ENCODE measurements at places on chromosomes 1 and 21.

DNA sequence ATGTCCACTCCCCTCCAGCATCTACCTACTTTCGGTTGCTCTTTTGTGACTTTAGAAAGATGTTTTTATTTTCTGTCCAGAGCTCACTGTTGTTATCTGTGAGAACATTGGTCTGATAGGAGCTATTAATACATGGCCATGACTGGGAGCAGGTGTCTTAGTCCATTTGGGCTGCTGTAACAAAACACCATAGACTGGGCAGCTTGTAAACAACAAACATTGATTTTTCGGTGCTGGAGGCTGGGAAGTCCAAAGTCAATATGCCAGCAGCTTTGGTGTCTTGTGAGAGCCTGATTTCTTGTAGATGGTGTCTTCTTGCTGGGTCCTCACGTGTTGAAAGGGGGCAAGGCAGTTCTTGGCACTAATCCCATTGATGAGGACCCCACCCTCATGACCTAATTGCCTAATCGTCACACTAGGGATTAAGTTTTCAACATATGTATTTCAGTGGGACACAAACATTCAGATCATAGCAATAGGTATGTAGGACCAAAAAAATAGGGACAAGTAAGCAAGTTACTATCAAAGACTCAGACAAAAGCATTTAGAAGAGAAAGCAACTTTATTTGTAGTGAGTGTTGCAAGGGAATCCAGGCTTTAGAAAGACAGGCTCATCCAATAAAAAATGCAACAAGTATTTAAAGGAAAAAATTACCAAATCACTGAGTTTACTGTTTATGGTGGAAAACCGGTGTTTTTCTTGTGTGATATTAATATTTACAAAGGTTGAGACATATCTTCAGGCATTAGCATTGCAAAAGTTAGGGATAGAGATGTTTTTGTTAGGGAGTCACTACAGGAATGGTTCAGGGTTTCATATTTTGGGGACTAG is 55.2 kb upstream of the WDR26 start:
- no peak for DNase-seq

DNA sequence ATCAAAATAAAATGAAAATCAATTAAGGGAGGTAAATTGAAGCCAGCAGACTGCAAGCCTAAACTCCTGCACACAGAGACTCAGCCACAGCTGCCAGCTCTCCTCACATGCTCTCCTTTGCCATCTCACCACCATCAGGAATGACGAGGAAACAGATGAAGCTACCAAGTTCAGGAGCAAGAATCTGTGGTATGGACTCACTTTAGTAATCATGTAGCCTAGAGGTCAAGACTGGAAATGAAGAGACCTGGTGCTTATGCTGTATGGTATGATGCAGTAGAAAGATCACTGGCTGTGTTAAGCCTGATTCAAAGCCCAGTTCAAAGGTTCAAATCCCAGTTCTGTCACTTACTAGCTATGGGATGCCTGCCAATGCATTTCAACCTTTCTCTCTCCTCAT is 78.9 kb upstream of the CAMK1G start:
- no peak for DNase-seq

GRCh38 chr1:212955961-212956620 is 5.8 kb downstream of the VASH2 start:
- DNase-seq: no peak

DNA sequence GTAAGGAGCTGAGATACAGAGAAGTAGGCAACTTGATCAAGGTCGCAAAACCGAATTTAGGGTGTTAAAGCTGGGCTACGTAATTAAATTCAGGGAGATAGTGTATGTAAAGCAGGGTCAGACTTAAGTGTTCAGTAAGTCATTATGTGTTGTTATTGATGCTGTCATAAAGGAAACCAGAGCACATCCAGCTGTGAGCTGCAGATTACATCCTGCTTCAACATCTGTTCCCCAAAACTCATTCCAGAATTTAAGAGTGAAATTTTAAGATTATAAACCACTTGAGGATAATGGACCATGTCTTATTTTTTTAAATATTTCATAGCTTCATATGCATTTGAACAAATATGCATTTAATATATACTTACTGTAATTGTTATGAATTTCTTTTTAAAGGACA is 49.7 kb downstream of the IVNS1ABP start:
- no peak for DNase-seq

DNA sequence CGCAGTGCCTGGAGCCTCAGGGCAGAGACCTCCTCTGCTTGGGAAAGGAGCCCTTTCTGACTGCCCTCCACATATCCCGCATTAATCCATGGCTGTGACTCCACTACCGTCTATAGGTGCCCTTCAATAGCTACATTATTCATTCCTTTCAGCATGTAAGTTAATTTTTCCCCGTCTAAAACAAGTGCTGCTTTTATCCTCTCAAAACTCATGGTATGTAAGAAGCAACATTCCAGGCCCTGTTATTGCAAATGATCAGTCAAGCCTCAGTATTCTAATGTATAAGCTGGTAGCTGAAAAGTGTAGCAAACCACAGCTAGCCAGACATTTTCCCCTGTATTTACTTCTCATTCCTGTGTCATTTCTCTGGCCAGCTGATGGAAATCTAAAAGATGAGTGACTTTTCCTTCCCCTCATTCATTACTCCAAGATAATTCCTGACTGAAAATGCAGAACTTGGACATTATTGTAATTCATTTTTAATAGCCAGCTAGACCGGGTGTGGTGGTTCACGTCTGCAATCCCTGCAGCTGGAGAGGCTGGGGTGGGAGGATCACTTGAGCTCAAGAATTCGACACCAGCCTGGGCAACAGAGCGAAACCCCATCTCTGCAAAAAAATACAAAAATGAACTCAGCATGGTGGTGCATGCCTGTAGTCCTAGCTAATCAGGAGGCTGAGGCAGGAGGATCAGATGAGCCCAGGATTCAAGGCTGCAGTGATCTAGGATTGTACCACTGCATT is 88.5 kb upstream of the SOD1 start:
- DNase-seq: no peak

DNA sequence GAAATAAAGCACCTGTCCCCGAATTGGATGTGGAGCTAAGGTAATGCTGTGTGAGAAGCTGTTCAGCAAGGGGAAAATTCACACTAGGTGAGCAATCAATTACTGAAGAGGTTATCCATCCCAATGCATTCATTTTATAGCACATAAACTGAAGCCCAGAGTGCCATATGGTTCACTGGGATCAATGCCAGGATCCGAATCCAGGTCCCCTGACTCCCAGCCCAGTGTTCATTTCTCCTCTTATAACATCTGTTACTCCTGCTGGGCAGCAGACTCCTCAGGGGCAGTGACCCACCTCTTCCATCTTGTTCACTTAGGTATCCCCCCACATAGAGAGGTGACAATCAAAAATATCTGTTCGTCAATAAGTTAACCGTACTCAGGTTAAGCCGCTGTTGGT is 13.2 kb upstream of the SEC16B start:
- no peak for DNase-seq

DNA sequence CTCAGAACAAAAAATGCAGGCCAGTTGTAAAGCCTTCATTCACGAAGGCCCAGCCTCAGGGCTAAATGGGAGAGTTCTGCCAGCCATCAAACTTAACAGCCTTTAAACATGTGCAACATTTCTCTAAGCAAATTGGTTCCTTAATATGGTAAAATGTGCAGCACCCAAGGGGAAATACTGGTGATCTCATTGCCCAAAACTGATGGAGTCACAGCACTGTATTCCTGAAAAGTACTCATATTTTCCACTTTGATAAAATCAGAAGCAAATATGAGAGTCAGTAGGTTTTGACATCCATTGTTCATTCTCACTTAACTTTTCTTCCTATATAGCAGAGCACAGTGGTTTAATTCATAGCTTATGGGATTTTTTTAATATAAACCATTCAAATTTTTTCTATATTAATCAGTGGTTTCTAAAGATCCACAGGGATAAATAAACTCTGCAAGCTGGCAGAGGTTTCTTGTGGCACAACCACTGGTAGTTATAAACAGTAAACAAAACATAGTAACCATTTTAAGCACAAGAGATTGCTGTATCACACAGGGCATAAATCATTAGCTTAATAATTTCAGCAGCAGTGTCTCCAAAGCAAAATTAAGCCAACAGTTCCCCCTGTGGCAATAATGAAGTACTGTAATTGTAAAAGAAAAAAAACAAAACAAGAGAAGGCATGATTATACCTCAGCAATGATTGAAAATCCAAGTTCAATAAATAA is 106.9 kb upstream of the LYPLAL1 start:
- DNase-seq: no peak

- DNase-seq: no peak
These were observed 10.4 kb upstream of the AGO4 start for GRCh38 chr1:35797380-35797779.

- DNase-seq: no peak
These were observed 769 bp downstream of the NTPCR start for GRCh38 chr1:232951180-232951579.

DNA sequence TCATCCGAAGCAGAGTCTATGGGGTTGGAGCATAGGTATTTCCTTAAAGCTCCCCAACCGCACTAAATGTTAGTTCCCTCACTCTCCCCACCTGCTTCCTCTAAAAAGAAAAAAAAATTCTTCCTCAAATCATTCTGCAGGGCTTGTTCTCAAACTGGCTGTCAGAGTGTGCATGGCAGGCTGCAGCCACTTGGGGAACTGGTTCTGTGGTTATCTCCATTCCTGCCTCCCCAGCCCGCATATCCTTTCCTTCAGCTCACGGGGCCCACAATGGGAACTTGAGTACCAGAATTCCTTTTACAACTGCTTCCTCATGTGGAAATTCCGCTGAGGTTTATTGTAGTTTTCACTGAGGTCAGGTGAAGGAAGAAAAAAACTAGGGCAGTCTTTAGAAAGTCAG is 159.2 kb downstream of the PIGK start:
- DNase-seq: no peak

- DNase-seq: no peak
These were observed 12.5 kb downstream of the NPHP4 start for GRCh38 chr1:5979536-5980313.

- DNase-seq: no peak
These were observed 609.1 kb downstream of the PTPRC start for GRCh38 chr1:199247891-199248290.

GRCh38 chr1:171742577-171742922 is 685 bp upstream of the VAMP4 start:
- DNase-seq: no peak

GRCh38 chr1:98047171-98047570 is 126.3 kb upstream of the DPYD start:
- no peak for DNase-seq

- DNase-seq: no peak
These were observed 7.5 kb downstream of the CD55 start for GRCh38 chr1:207328908-207329440.

DNA sequence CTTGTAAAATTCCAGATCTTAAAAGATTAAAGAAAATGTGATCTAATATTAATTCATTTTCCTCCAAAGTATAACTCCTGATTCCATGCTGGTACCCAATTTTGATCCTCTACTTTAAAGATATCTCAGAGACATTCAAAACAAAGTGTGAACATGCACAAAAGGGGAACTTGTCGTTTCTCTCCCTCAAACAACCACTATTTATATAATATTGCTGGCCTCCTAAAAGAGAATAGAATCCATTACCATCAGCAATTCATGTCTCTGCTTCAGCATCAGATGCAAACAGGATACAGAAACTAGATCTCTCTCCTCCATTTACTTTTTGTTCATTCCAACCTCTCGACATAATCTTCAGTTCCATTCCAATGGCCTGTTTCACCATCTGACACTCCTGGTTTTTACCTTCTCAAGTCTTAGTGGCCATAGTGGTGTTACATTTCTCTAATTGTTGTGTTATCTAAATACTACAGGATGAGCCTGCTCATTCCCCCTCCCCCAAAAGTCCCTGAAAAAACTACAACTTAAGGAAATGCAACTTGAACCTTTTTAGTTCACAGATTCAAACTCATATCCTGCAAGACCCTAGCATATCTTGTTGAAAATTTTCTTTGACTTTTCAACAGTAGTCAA is 4.1 kb downstream of the NRIP1 start:
- DNase-seq: no peak

- no peak for DNase-seq
These were observed 74.3 kb downstream of the SLC16A1 start for GRCh38 chr1:112881742-112882127.

GRCh38 chr1:180135535-180135934 is 19.1 kb upstream of the QSOX1 start:
- no peak for DNase-seq

Measured in activated CD8-positive, alpha-beta memory T cell treated with anti-CD3 and anti-CD28 coated beads for 4 hours (primary cell).